ENCODE measurements at places on chromosomes 13 and 19.
A peak's percentile ranks its signal among the peaks of the same experiment; 100 is the strongest.

GRCh38 chr13:22662771-22663170 is 518.0 kb upstream of the SGCG start:
- DNase-seq: peak; percentile 57

GRCh38 chr13:30763786-30764413 is 28.6 kb downstream of the ALOX5AP start:
- DNase-seq: no peak

GRCh38 chr13:101434486-101434885 is 18.0 kb upstream of the ITGBL1 start:
- peak; percentile 35 for DNase-seq

DNA sequence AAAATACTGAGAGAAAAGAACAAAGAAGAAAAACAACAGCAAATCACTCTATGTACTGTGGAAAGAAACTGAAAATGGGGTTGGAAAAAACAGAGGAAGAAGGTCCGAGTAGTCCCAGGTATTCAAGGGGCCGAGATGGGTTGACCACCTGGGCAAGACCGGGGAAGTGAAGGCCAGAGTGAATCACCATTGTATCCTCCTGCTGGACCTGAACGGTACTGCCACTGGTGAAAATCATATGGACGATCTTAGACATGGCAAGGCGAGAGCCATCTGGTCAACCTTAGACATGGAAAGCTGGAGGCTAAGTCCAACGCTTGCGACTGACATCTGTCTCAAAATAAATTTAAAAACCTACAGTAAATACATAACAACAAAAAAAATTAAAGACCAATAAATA is 44.4 kb upstream of the ZNF91 start:
- no peak for DNase-seq

GRCh38 chr13:40984668-40985366 is 34.3 kb downstream of the ELF1 start:
- peak; percentile 15 for DNase-seq

- DNase-seq: no peak
Measured at GRCh38 chr13:64617231-64617630, 2612.9 kb downstream of the PCDH9 start.

DNA sequence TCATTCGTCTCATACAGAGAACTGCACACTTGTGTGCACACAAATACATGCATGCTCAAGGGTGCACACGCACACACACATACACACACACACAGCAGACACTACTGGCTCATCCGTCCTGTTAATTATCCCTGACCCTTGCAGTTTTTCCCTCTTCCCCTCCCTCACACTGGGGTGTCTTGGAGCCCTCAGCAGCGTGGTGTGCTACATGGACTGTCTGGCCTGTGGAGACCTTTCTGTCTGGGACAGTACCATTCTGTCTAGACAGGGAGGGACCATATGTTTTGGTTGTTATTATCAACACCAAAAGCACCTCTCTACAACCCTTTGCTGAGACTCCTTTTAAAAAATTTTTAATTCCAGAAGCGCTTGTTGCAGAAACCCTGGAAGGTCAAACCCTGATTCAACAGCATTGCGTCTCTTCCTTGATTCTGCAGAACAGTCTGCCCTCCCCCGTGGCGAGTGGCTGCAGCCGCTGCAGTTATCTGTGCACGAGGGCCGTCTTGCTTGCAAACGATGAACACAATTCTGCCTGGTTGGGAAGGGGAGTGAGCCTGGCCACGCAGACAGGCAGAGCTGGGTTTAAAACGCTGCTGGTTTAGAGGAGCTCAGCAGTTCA is 374.0 kb downstream of the IRS2 start:
- peak; percentile 72 for DNase-seq

DNA sequence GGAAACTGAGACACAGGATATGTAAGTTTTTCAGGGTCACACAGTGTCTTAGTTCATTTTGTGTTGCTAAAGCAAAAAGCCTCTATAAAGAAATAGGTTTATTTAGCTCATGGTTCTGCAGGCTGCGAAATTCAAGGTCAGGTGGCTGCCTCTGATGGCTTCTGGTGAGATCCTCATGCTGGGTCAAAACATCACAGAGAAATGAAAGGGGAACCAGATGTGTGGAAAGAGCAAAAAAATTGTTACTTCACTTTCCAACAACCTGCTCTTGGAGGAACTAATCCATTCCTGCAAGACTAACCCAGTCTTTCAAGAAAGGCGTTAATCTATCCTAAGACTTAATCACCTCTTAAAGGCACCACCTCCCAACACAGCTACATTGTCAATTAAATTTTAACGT is 64.2 kb upstream of the UBL3 start:
- DNase-seq: no peak

- no peak for DNase-seq
Measured at GRCh38 chr13:101695870-101696516, 243.5 kb downstream of the ITGBL1 start.

DNA sequence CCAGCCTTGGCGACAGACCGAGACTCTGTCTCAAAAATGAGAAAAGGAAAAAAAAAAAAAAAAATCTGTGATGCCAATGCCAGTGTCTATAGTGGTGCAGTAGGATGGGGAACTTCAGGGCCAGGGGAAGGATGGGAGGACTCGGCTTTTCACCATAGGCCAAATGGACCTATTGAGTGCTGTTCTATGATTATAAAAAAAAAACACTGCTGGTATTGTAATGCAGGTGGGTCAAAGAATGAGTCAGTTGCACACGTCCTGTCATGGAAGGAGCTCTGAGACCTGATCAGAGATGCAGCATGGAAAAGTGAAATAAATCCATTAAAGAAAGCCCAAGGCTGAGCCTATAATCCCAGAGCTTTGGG is 7.0 kb downstream of the DNAJB1 start:
- no peak for DNase-seq

DNA sequence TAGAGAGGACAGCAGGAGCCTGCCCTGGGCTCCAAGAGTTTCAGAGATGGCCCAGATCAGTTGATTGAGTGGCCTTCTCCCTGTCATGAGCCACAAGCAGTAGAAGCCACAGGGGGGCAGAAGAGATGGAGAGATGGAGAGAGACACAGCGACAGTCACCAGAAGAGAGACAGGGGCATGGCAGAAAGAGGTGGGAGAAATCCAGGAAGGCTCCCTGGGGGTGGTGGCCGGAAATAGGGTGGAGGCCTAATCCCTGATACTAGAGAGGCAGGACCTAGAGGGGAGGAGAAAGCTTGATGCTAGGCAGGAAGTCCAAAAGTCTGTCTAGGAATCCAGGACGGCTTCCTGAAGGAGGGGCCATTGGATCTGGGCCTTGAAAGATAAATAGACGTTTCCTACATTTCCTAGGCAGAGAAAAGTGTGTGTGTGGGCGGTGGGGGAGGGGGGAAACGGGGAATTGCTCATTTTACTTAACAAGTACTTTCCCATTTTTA is 9.6 kb upstream of the TPM4 start:
- DNase-seq: peak; percentile 67

GRCh38 chr19:14369399-14370168 is 11.7 kb upstream of the ADGRE5 start:
- no peak for DNase-seq

- no peak for DNase-seq
Measured at GRCh38 chr13:105035092-105035491, 1500.4 kb downstream of the EFNB2 start.

- no peak for DNase-seq
Measured at GRCh38 chr13:38957794-38958592, 32.6 kb downstream of the STOML3 start.

GRCh38 chr13:97875911-97876310 is 77.6 kb upstream of the IPO5 start:
- DNase-seq: no peak

- DNase-seq: no peak
Measured at GRCh38 chr13:39516096-39516495, 86.9 kb downstream of the LHFPL6 start.

- no peak for DNase-seq
Measured at GRCh38 chr19:54302257-54302656, 10.7 kb downstream of the LILRA5 start.

GRCh38 chr19:15138427-15138826 is 31.2 kb downstream of the SYDE1 start:
- DNase-seq: no peak

- DNase-seq: no peak
Measured at GRCh38 chr13:23443878-23444277, 10.4 kb upstream of the SACS start.

Measured in amniotic epithelial cell (primary cell).